ENCODE measurements at places on chromosomes 1 and 21. TPM values are rescaled to one million over a fixed set of nuclear protein-coding genes. Genes with fewer than 3 reads are reported as not detected.

Gene MMEL1
- total RNA-seq, result not detected

Gene ETV3
- total RNA-seq, result 11.6 TPM

Gene FMO1
- not detected for total RNA-seq

Gene LCE1F
- total RNA-seq, result not detected

Gene ANKRD35
- total RNA-seq, result not detected

Gene UBE2U
- not detected for total RNA-seq

Gene OR2L5
- total RNA-seq, result not detected

Gene EXO1
- total RNA-seq, result 24.7 TPM

Gene DIP2A
- 10.4 TPM for total RNA-seq

Gene KCNE2
- not detected for total RNA-seq

Gene TNFRSF14
- total RNA-seq, result 0.31 TPM

Gene PLA2G2F
- total RNA-seq, result not detected

Gene CD247
- 0.42 TPM for total RNA-seq

Gene LCK
- not detected for total RNA-seq

Gene PLA2G2D
- total RNA-seq, result not detected
